Hematopoietic multipotent progenitor cell treated with erythropoietin and hydrocortisone succinate and interleukin-3 and kit ligand, for 17 days (in vitro differentiated cells): ENCODE measurements at places on chromosomes 6 and 20.

GRCh38 chr20:24117383-24117782, 128.8 kb upstream of the GGTLC1 start:
- no peak for DNase-seq

DNA sequence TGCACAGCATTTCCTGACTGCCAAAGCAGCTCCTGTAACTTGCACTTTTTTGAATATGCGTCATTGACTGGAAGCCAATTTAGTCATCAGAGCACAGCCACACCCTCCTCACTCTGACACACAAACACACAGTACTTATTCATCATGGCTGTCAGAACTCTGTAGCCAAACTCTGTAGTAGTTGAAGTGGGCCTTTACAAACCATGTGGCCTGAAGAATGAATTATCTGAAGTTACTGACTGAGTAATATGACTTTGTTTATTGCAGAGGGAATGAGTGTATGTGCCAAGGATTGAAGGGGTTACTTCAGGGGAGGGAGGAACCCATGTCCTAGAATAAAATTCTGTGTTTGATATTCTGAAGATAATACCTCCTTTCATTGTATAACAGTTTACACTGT, 102.7 kb downstream of the FIG4 start:
- DNase-seq, result peak; percentile 71

DNA sequence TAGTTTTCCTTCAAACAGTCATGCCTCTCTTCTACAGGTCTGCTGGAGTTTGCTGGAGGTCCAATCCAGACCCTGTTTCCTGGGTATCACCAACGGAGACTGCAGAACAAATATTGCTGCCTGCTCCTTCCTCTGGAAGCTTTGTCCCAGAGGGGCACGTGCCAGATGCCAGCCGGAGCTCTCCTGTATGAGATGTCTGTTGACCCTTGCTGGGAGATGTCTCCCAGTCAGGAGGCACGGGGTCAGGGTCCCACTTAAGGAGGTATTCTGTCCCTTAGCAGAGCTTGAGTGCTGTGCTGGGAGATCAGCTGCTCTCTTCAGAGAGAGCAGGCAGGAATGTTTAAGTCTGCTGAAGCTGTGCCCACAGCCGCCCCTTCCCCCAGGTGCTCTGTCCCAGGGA, 666.9 kb downstream of the FRK start:
- no peak for DNase-seq

DNA sequence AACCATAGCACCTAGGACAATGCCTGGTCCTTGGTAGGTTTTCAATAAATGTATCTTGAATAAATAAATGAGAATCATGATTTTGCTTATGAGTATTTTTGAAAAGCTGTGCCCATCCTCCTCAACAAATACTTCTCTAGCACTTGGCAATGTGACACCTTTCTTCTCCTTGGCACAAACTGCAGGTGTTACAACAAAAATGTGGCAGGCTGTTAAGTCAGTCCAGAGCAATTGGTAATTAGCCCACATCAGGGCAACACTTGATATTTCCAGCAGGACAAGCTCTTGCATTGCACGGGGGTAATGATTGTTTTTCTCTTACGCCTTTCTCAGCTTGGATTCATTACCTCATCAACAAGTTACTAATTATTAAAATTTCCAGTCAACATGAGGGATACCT, 31.6 kb upstream of the SNX9 start:
- DNase-seq, result no peak

DNA sequence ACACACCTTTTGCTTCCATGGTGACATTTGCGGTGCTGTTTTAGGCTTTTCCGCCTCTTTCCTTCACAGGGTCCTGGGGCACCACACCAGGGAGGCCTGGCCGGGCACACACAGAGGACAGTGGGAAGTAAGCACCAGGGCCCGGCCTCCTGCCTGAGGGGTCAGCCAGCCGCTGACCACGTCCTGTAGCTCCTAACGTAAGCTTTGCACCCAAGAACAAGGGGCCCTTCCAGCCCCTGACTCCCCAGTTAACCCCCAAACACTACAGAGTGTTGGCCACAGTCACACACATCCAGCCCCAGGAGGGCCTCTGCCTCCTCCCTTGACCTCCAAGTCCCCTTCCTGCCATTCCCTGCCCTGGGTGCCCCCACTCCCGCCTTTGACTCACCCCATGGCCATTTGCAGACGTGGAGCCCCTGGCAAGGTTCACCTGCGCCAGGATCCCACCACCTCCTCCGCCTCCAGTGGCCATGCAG, 54.7 kb downstream of the YTHDF1 start:
- no peak for DNase-seq

GRCh38 chr20:34703424-34704176, 544 bp upstream of the TP53INP2 start:
- peak; percentile 60 for DNase-seq

DNA sequence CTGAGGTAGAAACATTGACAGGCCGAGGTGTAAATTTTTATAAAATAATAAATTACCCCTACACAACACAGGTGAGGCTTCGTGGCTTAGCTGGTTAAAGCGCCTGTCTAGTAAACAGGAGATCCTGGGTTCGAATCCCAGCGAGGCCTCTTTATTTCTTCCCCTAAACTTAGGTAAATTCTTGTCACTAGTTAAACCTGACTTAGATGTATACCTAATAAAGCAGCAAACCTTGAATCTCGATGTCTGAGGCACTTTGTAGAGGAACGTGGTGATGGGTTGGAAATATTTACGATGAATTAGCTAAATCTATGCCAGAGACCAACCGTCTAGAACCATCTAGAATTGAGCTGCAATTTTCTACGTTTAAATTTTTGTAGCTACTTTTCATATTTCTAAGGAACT, 185.6 kb downstream of the OR2B2 start:
- DNase-seq, result no peak

GRCh38 chr6:22647719-22648118, 78.4 kb downstream of the HDGFL1 start:
- no peak for DNase-seq

- DNase-seq, result no peak
These were observed 120.9 kb downstream of the TIAM2 start for GRCh38 chr6:155115893-155116570.

- DNase-seq, result no peak
These were observed 525 bp downstream of the PNRC1 start for GRCh38 chr6:89081129-89081422.

- DNase-seq, result no peak
These were observed 187.1 kb downstream of the EYA4 start for GRCh38 chr6:133428295-133428694.
